Stimulated activated CD4-positive, alpha-beta T cell treated with anti-CD3 and anti-CD28 coated beads, Interleukin-2, amount 100 ng/mL, for 4 hours (primary cell): ENCODE measurements at places on chromosomes 11 and 22.

DNA sequence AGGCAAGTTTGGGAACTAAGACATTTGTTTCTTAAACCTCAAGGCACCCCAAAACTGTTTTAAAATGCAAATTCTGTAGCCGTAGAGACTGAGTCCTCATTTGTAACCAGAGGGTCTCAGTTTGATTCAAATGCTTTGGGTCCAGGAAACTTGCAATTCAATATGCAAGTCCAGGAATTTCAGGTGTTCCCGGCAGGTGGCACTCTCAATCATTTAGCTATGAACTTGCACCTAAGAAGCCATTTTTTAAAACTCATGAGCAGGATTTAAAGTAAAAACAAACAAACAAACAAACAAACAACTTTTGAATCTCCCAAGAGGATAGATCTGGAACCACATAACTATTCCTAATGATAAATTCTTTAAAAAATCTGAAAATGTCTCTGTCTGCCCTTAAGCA is 8.7 kb upstream of the ABTB2 start:
- DNase-seq = no peak

DNA sequence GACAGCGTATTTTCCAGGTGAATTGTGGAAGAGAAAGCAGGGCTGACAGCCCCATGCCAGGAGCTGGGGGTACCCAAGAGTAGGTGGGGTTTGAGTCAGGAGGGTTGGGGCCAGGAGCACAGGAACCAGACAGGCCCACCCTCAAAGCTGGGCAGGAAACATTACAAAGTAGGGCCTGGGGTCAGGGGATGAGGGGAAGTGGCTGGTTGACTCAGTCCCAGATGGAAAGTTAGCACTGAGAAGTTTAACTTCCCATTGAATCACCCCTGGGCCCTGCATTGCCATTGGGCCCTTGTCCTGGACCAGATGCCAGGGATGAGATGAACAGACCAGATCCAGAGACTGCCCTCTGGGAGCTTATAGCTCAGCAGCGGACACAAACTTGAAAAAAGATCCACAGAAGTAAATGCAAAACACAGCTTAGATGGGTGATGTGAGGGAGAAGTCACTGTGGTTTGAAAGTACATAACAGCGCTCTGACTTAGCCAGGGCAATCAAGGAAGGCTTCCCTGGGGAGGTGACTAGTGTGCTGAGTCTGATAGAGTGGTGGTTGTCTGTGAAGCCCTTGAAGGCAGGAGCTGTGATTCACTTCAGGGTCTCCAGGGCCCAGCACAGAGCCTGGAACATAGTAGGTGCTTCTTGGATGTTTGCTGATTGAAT is 2.2 kb downstream of the MAFF start:
- DNase-seq = no peak

DNA sequence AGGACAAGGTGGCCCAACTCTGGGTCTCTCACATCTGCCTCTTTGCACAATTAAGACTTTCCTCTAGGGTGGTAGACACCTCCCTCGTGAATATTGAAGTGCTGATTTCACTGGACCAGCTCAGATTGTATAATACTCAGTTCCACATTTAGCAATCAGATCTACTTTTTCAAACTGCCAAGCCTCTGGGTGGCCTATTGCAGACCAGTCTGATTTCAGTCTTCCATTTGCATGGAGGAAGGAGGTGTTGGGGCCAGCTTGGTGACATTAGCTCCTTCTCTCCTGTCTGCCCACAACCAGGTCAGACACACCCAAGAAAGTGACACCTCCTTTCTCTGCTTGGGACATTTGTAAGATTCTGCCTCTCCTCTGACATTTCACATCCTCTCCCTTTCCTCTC is 78.2 kb downstream of the PPFIBP2 start:
- DNase-seq = no peak

GRCh38 chr22:37804881-37805809 is 2.6 kb upstream of the GCAT start:
- peak; percentile 52 for DNase-seq

- DNase-seq = peak; percentile 16
Observed at GRCh38 chr11:6695377-6695776, 12.2 kb upstream of the MRPL17 start.

DNA sequence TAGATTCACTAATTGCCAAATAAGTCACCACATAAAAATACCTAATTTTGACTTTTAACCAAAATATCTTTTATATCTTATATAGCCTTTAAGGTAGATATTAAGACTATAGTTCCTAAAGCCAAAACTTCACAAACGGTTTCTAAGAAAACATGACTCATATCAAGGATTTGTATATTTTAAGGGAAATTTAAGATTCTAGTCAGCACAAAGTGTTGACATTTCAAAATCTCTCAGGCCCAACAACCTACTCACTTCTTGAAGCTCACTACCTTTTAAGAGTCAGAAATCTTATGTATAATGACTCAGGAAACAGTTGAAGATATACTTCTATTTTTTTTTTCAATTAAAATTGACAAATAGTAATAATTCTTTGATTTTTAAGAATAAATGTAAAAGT is 221.9 kb downstream of the SBF2 start:
- no peak for DNase-seq

DNA sequence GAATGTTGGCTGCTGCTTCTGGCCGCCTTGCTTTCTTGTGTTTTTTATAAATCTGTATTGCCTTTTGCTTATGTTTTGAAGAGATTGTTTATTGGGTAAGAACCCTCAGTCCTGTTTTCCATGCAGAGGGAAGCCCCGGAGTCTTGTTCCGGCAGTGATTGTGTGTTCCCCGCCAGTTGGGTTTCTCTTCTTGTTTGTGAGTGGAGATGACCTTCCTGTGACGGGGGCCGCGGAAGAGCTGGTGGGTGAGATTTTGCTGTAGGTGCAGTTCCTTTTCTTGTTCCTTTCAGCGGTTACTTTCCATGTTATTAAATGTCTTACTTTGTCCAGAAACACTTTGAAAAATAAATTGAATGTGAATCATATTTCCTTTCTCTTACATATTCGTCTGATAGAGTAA is 8.3 kb downstream of the TBC1D22A start:
- no peak for DNase-seq

DNA sequence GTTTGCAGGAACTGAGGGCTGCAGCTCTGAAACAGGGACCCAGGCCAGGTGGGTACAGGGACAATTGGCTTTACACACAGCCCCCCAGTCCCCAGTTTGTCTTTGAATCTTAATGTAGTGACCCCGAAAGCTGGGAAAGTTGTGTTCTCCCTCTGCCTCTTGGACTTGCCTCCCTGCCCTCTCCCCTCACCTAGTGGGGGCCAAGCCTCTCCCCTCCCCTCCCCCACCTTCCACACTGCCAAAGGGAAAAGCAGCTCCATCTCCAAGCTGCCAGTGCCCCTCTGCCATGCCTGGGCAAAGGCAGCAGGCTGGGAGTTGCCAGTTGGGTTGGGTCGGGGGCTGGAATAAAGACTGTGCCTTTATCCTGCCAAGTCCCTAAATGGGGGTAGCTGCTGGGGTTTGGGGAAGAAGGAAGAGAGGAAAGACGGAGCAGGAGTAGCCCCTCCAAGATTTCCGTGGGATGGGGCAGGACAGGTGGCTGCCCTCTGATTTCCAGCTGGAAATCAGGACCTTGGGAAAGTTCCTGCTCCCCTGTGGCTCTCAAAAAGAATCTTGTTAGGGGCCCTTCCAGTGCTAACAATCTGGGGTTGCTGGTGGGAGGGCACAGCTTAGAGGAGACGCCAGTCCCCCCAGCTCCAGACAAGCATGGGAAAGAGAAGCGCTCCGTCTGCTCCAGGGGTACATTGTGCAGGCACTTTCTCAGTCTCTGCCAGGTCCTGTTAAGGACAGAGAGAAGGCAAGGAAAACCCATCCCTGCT is 2.8 kb upstream of the CLCF1 start:
- no peak for DNase-seq

DNA sequence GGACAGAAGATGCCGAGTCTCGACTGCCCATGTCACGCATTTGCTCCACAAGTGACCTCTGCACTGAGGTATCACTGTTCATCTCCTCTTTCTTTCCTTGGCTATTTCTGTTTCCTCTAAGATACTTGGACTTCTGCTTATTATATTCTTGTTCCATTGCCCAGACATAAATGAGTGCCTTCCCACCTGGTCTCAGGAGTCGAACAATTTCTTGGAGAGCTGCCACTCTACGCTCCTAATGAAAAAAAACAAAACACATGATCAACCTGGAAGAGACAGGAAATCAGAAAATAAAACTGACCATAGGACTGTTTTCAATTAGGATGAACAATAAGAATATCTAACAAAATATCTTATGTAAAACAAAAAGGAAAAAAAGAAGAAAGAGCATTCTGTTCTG is 47.4 kb upstream of the CWF19L2 start:
- no peak for DNase-seq

DNA sequence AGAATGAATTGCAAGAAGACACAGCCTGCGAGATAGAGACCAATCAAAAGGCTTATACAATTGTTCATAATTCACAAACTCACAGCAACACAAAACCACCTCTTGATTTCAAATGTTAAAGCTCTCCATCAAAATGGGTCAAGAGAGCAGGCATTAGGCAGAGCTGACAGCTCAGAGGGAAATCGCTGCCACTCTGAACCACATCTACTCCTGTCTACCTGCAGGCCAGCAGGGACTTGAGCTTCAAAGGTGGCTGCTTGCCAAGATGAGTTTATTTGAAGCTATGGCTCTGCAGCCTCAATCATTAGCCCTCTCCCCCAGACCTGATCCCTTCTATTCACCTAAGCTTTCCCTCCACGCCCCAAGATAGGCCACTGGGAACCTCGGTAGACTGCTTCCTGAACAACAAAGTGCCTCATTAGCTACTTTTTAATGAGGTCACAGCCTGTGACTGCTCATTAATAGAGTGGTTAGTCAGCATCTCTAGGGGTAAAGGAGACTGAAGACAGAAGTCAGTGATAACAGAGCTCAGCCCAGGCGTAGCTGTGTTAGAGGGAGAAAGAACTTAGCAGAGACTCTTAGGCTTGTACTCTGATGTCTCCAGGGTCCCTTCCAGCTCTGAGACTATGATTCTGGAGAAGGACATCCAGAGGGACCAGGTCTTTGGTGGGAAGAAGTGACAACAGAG is 21.2 kb upstream of the OR10A5 start:
- no peak for DNase-seq

- DNase-seq = peak; percentile 65
Observed at GRCh38 chr11:117807482-117808327, 10.7 kb upstream of the DSCAML1 start.

GRCh38 chr11:112167145-112167544 is at the start of gene TEX12:
TEX12 (plus strand) TSS chr11:112167372; CDS start chr11:112169269, 1,897 bp downstream.
- DNase-seq = no peak

GRCh38 chr11:120563703-120564572 is 52.4 kb downstream of the GRIK4 start:
- no peak for DNase-seq

DNA sequence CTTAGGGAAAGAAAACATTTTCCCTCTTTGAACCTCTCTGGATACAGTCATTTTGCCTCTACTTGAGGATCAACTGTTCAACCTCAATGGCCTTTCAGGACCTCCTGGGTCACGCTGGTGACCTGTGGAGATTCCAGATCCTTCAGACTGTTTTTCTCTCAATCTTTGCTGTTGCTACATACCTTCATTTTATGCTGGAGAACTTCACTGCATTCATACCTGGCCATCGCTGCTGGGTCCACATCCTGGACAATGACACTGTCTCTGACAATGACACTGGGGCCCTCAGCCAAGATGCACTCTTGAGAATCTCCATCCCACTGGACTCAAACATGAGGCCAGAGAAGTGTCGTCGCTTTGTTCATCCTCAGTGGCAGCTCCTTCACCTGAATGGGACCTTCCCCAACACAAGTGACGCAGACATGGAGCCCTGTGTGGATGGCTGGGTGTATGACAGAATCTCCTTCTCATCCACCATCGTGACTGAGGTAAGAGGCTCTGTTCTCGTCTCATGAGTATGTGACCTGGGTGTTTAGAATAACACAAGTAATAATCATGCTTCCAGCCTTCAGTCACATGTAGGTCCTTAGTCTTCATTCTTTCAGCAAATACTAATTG is 495 bp downstream of the SLC22A9 start:
- DNase-seq = no peak

- no peak for DNase-seq
Observed at GRCh38 chr11:95242845-95243605, 12.0 kb upstream of the SESN3 start.

DNA sequence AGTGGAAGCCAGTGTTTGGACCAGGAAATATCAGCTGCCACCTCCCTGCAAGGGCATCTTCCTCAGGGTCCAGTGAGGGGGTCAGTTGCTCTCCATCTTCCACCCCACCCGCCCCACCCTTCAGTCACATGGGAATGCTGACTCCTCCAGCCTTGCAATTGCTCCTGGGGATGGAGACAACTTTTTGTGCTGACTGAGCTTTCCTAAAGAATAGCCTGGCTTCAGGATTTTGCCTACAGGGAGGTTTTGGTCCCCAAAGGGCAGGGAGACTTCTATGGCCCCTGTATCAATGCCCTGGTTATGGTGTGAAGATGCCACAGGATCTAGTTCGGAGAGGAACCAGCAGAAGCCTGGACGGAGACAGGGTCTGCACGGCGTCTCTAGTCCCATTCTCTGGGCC is 124.0 kb upstream of the LMO1 start:
- no peak for DNase-seq

GRCh38 chr11:93498641-93499040 is 44.5 kb downstream of the SMCO4 start:
- DNase-seq = no peak

DNA sequence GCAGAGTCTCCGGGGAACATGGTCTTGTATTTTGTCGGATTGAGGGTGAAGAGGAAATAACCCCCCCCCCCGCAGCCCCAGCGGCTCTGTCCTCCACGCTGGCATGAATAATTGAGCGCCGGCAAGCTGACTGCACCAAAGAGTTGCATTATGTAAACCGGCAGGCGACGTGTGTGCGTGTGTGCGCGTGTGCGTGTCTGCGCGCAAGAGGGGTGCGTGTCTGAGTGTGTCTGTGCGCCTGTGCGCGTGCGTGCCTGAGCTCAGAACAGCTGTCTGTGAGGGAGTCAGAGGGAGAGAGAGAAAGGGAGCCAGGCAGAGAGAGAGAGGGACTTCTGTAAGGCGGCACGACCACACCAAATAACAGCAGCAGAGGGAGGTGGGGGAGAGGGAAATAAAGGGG is 94.4 kb downstream of the SCN3B start:
- no peak for DNase-seq

GRCh38 chr11:95680169-95680929 is 109.2 kb downstream of the FAM76B start:
- no peak for DNase-seq

DNA sequence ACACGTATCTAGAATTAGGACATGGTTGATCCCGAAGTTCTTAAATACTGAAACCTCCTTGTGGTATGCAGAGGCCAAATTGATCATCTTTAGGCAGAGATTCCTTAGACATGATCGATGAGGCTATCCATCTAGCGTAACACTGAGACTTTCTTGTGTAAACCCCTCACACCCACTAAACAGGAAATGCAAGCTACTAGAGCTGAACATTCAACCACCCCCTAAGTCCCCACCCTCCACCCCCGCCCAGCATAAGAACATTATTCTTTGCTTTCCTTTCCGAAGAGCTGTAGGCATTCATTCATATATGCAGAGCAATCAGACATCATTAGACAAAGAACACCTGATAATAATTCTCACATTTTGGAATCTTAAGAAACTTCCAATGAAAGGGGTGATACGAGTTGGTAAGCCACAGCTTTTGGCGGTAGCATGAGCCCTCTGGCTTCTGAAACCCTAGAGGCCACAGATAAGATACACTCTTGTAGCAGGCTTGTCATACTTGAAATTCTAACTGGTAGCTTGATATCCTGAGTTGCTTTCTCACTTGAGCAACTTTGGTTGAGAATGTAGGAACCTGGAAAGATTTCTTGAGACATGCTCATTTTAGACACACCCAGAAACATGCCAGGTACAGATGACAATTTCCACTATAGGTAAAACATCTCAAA is 42.2 kb downstream of the FLI1 start:
- DNase-seq = no peak
